SHP77 (cell line): ENCODE measurements at places on chromosomes 7 and 10.

GRCh38 chr7:13416071-13416470 lies 573.4 kb downstream of the ETV1 start:
- no peak for DNase-seq

- no peak for DNase-seq
Observed at GRCh38 chr7:147022056-147022455, 905.5 kb downstream of the CNTNAP2 start.

DNA sequence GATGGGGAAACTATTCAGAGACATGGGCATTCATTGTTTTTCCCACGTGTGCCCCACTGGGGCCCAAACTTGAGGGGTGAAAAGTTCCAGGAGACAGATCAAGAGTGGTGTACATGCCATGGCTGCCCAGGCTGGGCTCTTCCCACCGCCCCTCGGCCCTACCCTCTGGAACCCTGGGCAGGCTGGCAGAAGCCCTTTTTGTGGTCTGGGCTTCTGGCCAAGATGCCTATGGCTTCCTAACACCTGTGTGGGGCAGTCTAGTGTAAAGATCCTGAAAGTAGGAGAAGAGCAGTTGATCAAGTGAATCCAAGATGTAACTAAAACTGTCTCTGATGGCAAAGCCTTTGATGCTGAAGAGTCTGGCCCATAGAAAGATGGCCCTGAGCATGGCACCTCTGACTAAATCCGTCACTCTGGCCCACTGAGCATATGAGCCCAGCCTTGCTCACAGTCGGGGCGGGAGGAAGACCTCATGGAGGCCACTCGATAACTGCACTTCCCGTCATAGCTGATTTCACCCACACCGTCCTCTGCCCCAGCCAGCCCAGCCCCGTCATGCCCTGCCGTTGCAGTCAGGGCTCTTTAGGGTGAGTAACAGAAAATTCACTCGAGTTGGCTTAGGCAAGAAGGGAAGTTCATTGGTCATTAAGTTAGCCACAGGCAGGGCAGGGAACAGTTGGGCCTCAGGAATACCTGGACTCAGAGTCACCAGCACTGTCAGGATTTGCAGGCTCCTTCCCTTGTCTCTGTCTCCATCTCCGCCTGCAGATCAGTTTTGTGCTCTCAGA lies 37.9 kb upstream of the MTPAP start:
- DNase-seq = no peak

- no peak for DNase-seq
Observed at GRCh38 chr7:121187222-121187621, 141.6 kb upstream of the WNT16 start.

- DNase-seq = no peak
Observed at GRCh38 chr7:83908526-83908925, 259.6 kb upstream of the SEMA3E start.

DNA sequence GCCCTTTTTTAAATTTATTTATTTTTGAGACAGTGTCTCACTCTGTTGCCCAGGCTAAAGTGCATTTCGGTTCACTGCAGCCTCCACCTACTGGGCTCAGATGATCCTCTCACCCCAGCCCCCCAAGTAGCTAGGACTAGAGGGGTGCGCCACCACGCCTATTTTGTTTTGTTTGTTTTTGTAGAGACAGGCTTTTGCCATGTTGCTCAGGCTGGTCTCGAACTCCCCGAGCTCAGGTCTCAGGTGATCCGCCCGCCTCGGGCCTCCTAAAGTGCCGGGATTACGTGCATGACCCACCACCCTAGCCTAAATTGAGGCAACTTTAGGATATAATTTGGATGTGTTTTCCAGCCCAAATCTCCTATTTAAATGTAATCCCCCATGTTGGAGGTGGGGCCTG lies 805 bp downstream of the ZNF736 start:
- DNase-seq = no peak

GRCh38 chr7:55517191-55517633 lies 55.1 kb downstream of the VOPP1 start:
- no peak for DNase-seq
